ENCODE measurements at places on chromosomes 3 and 15.

- DNase-seq, result no peak
These were observed 11.8 kb upstream of the ARL8B start for GRCh38 chr3:5110337-5110736.

DNA sequence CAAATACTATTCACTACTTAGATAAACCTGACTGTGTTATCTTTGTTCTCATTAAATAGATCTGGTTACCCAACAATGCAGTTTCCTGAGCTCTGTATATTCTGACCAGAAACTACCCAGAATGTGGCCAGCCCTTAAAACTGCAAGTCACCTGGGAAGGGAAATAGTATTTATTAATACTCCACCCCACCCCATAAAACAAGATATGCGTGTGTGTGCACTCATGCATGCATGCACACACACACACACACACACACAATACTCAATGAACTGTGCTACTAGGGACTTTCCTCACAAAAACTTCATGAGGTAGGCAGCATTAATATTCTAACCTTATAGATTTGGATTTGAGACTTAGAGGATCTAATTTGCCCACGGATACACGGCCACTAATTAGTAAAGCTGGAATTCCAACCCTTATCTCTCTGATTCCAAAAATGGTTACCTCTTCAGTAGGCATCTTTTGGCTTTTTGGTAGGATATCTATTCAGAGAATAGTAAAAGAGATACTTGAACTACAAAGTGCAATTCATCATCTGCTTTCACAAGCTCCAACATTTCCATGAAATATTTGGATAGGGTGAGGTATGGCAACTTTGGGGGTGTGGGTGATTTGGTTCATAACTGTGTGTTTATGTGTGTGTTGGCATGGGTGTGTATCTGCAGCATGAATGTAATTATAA lies 197.0 kb upstream of the CFAP20DC start:
- DNase-seq, result no peak

DNA sequence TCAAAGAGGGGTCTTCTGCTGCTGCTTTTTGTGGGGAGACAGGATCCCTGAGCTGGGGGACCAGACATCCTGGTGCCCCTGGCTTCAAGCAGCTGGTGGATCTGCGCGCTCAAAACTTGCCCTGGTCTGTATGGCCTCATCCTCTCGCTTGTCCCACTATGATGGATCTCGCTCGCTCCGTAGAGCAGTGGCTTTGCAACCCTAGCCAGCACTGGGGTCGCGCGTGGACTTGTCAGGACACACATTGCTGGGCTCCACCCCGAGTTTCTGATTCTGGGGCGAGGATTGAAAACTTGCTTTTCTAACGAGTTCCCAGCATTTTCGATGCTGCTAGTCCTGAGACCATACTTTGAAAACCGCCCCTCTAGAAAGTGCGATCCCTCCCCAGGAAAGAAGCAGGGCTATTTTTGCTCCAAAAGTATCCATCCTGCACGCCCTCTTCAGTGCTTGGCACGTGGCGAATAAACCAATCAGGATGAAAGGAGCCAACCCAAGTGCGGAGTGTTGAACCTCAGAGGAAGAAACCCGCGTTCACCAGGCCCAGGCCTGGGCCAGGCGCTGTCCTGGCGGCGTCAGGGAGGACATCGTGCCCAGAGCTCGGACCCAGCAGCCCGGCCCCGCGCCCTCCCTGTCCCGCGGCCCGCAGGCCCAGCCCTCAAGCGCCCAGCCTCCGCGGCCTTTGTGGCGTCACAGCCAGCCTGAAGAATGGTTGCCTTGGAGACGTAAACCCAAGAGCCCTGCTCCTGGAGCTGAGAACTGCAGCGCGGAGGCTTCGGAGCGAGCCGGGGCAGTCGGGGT lies at the start of gene CFAP100:
CFAP100 (plus strand) TSS at position 731 of the 798 bp plus-strand sequence. CDS start 1,092 bp downstream, outside the sequence.
- DNase-seq, result no peak

DNA sequence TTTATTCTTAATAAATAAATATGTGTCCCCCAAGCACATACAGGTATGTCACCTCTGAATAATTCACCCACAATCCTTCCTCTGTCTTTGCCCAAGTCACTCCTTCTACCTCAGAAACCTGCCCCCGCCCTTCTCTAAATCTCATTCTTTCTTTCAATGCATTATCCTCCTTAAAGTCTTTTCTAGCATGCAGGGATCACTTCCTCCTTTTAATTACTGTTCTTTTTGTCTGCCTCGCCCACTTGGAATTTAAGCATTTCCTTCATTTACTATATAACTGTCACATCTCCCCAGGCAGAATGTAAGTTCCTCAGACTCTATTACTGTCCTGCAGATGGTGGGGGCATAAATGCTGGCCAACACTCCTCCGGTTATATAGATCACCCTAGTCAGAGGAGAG lies 7.8 kb downstream of the CCDC80 start:
- DNase-seq, result no peak

- DNase-seq, result no peak
These were observed 4.8 kb downstream of the CSRNP1 start for GRCh38 chr3:39148435-39149058.

- DNase-seq, result no peak
These were observed 103.9 kb upstream of the ALDH1A3 start for GRCh38 chr15:100775581-100776185.

DNA sequence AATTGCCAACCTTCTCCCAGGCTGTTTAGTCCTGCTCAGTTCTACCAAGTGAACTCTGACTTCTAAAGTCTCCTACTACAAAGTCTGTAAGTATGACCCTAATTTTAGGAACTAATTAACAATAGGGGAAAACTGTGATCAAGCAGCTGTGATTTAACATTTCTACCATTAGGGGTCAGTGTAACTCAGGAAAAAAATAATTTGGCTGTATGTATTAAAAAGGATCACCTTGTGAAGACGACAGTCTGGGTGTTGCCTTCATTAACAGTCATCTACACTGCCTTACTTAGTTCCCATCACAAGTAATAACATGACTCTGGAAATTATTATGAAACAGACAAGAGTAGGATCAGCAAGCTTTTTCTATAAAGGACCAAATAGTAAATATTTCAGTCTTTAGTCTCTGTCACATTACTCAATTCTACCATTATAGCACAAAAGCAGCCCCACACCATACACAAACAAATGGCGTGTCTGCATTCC lies 4.2 kb upstream of the NPHP3 start:
- no peak for DNase-seq

Data from ascending aorta (tissue), 2 donors.